ENCODE measurements at places on chromosomes 3 and 15.

GRCh38 chr15:35852818-35853624, 307.1 kb upstream of the DPH6 start:
- DNase-seq, result no peak

- DNase-seq, result no peak
These were observed 84.9 kb downstream of the EPHB1 start for GRCh38 chr3:134879990-134880389.

GRCh38 chr3:72345237-72345878, 502.9 kb downstream of the SHQ1 start:
- DNase-seq, result peak; percentile 58

DNA sequence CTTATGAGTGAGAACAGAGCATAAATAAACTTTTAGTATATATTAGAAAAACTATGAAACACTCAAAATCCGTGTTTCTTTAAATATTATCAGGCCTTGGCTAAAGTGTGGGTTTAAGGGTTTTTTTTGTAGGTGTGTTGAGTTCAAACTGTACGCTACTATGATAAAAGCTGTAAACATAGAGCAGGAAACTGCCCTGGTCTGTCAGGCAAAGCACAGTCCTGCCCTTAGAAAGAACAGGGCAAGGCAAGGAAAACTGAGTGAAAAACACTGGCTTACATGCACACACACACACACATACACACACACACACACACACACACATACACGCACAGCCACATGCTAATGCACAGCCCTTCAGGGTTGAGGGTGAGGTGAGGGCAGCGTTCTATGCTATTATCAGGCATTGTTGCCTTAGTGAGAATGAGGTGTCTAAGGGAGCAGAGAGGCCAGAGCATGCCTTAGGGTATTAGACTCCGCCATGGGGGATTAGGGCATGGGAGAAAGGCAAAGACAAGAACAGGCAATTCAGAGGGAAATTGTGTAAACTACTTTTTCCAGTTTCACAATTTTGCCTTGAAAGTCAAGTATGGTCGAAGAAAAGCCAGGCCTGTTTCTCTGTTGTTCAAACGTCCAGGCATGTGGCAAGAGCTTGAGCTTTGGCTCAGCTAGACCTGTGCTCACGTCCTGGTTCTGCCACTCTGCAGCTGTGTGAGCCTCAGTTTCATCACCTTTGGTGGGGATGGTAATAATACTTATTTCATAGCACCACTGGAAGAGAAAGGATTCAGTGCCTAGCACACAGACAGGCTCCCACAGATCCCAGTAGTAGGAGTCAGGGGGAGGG, 36.3 kb upstream of the TPM1 start:
- DNase-seq, result no peak

DNA sequence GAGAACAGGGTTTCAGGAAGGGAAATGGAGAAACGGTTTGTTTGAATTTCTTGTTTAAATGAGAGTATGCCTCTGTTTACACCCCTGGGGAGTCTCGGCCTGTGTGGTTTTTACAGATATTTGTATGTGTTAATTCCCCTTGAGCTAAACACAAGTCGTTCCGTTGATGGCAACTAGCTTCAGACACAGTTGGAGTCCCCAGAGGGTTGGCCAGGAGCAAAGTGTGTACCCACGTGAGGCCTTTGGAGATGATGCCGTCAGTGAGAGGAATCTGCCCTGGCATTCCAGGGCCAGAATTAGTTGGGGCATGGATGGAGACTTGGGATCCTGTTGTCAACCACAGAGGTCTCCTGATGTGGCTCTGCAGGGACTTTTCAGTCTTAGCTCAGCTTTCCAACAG, 44.0 kb downstream of the CEMIP start:
- DNase-seq, result no peak

- peak; percentile 70 for DNase-seq
These were observed 51.5 kb upstream of the GSK3B start for GRCh38 chr3:120145542-120146285.

DNA sequence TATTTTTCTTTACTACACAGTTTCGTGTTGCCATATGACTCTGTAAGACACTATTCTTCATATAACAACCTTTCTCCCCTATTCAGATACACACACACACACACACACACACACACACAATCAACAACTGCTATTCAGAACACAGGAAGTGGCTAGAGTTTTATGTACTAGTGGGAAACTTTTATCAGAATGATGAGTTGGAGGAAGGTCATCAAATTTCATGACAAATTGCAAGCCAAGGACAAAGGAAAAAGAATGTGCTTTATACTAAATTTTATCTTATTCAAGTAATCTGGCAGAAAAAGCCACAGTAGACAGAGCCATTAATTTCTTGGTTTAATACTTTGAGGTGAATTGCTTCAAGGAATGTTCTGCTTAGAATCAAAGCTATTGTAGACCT, 899.8 kb downstream of the ROBO2 start:
- DNase-seq, result no peak

DNA sequence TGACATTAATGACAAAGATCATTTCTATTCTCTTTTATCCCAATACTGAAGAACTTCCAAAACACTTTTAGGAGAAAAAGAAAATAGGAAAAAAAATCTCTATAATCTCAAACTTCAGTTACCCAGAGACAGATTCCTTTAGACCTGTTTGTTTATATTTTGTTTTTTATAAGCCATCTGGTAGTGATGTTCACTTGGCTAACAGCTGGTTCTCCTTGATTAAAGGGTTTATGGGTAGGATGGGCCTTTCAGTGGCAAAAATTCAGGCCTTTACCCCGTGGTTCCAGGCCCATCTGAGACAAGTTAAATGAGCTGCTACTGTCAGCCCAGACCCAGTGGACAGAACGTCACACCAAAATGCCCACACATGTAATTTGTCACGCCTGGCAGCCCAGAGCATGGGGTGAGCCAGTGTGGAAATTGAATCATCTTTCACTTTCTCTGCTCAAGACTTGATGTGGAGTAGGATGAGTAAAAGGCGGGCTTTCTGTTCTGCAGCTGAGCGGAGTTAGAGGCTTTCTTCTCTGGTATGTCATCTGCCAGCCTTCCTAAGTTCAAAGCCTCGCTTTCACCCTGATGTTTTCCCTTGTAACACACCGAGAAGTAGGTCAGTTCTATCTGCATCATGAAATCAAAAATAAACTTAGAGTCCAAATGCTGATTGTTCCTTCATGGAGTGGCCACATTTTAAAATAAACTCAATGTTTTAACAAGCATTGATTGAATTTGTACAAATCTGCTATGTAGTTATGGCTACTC, 62.5 kb upstream of the SKOR1 start:
- peak; percentile 79 for DNase-seq

- DNase-seq, result no peak
These were observed 122.2 kb upstream of the C2CD4B start for GRCh38 chr15:62287066-62287857.

DNA sequence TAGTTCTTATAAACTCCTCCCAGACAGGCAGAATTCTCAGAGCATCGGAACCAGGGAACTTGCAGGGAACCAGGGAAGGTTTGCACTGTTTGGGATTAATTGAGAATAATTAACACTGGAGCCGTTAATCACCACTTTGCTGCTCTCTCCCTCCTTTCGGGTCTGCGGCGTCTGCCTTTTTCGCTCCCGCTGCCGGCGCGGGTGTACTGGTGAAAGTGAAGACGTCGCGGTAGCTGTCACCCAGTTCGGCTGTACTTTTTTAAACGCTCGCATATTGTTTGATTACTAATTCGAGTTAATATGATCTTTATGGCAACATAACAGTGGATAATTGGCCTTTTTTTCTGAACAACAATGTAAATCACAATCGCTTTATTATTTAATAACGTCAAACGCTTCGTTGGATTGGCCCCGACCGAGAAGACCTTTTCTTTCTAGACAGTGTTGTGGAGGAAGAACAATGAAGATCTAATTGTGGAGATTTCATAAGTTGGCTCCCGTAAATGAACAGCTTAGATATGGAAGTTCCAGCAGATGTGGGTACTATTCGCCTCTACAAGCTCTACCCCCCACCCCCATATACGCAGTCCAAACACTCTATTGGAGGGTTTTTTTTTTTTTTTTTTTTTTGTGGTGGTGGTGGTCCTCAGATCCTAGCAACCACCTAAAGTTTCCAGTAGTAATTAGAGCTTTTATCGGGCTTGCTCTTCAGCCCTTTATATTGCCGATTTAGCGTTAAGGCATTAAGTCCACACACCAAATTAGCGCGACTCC, 12.7 kb downstream of the SOX2 start:
- no peak for DNase-seq

GRCh38 chr3:14369675-14370669, 32.4 kb upstream of the SLC6A6 start:
- DNase-seq, result no peak

Data from activated CD4-positive, alpha-beta T cell treated with anti-CD3 and anti-CD28 coated beads, Interleukin-10, Interleukin-2, amounts not matched to agents 100 ng/mL and 50 ng/mL, durations not matched to agents 16 hours and 8 hours (primary cell).